Activated T-helper 1 cell treated with anti-CD3 and anti-CD28 coated beads, Interleukin-12 subunit alpha, Interleukin-12 subunit beta, Interleukin-2, Interleukin-4 antibody, amounts not matched to agents 30 ng/mL and 10 ng/mL and 1 ng/mL, durations not matched to agents 14 hours and 24 hours and 36 hours (primary cell): ENCODE measurements at places on chromosomes 1 and 21. TPM values are rescaled to one million over a fixed set of nuclear protein-coding genes. Genes with fewer than 3 reads are reported as not detected.

The GBP2 gene
- total RNA-seq, result 225 and 229 TPM in 2 replicates

The C2CD4D gene
- total RNA-seq, result 1.0 and 1.2 TPM in 2 replicates

The NR1I3 gene
- total RNA-seq, result not detected in 2 replicates

The RHD gene
- not detected in 2 replicates for total RNA-seq

The CA6 gene
- 2.2 and 2.6 TPM in 2 replicates for total RNA-seq

The PGBD5 gene
- not detected in 2 replicates for total RNA-seq
